ENCODE measurements at places on chromosomes 7 and 10.

DNA sequence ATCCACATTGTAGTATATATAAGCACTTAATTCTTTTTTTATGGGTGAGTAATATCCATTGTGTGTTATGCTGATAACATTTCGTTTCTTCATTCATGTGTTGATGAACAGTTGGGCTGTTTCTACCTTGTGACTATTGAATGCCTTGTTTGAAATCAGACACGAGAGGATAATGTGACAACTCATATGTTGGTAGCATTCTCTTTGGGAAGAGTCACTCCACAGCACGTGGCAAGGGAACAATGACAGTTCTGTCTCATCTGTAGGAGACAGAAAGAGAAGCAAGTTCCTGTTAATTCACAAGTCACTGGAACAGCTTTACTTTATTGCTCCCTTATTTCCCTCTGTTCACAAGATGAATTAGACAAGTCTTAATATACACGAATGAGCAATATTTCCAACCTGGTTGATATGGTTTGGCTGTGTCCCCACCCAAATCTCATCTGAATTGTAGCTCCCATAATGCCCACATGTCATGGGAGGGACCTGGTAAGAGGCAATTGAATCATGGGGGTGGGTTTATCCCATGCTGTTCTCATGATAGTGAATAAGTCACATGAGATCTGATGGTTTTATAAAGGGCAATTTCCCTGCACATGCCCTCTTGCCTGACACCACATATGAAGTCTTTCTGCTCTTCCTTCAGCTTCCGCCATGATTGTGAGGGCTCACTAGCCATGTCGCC is 125.3 kb downstream of the SEC23IP start:
- no peak overlapping the region for H3K27ac ChIP-seq
- no peak for DNase-seq
- peaks cover 3% of the 10 kb centered on the region for H3K27me3 ChIP-seq
- no peaks in the 10 kb centered on the region for H3K4me1 ChIP-seq
- H3K4me3 ChIP-seq = no peak overlapping the region
- no peaks in the 10 kb centered on the region for H3K36me3 ChIP-seq

DNA sequence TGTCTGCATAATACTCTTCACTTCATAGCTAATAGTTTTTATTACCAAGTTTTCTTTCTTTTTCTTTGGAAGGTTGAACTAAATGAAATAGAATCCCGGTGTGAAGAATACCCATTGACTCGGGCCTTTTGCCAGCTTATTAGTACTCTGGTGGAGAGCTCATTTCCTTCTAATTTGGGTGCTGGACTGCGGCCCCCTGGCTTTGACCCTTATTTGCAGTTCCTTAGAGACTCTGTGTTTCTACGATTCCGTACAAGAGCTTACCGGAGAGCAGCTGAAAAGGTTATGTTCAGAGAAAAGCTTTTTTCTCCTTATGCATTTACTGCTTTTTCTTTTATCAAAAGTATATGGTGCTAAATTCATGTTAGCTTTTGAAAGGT is 40.2 kb downstream of the NUP205 start:
- peaks cover 6% of the 10 kb centered on the region for H3K36me3 ChIP-seq
- no peaks in the 10 kb centered on the region for H3K4me1 ChIP-seq
- H3K4me3 ChIP-seq = no peak overlapping the region
- no peak for DNase-seq
- no peaks in the 10 kb centered on the region for H3K27me3 ChIP-seq
- H3K27ac ChIP-seq = no peak overlapping the region

GRCh38 chr7:128076796-128077271 is 45.6 kb upstream of the LRRC4 start:
- H3K27me3 ChIP-seq = no peaks in the 10 kb centered on the region
- peaks cover 13% of the 10 kb centered on the region for H3K4me1 ChIP-seq
- no peak for DNase-seq
- H3K27ac ChIP-seq = no peak overlapping the region
- no peaks in the 10 kb centered on the region for H3K36me3 ChIP-seq

DNA sequence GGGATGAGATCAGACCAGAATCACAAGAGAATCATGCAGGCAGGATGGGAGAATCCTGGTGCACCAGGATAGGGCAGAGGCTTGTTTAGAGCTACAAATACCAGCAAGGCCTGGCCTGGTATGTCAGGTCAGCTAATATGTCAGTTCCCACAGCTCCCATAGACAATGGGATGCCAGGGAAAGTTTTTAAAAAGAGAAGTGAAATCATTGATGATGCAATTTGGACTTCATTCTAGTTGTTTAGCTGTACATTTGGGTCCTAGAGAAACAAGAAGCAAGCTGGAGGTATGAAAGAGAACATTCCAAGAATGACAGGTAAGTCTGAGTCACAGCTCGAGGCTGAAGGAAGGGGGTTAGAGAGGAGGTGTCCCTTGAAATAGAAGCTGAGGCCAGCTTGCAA is 45.2 kb downstream of the GPR141 start:
- H3K4me3 ChIP-seq = no peak overlapping the region
- DNase-seq = no peak
- no peak overlapping the region for H3K27ac ChIP-seq
- no peaks in the 10 kb centered on the region for H3K36me3 ChIP-seq
- H3K4me1 ChIP-seq = peaks cover 12% of the 10 kb centered on the region

- no peak overlapping the region for H3K27ac ChIP-seq
- H3K4me1 ChIP-seq = no peaks in the 10 kb centered on the region
- DNase-seq = no peak
- no peak overlapping the region for H3K4me3 ChIP-seq
These were observed 261.4 kb downstream of the ADARB2 start for GRCh38 chr10:1475771-1476454.

DNA sequence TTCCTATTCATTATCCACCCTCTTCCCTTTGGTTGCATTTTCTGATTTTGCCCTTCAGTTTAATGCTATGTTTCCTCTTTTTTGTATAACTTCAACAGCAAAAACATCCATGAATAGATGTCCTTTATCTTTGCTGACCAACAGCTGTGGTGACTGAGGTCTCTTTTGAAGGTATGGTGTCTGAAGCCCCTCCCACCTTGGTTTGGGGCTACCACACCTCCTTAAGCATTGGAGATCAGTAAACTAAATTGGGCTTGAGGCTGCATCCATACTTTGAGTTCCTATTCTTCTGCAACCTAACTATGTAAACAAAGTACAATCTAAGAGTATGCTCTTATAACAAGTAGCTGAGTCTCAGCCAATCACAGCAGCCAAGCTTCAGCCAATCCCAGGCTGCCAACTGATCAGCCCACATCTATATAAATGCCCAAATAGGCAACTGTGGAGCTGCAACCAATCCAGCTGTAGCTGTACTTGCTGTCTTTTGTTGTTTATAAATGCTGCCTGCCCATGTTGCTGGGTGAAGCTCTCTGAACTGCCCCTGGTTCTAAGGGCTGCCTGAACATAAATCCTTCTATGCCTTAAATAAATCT is 69.4 kb upstream of the PDLIM1 start:
- H3K27me3 ChIP-seq = no peaks in the 10 kb centered on the region
- no peak overlapping the region for H3K4me3 ChIP-seq
- no peak for DNase-seq
- no peak overlapping the region for H3K27ac ChIP-seq
- no peaks in the 10 kb centered on the region for H3K4me1 ChIP-seq

DNA sequence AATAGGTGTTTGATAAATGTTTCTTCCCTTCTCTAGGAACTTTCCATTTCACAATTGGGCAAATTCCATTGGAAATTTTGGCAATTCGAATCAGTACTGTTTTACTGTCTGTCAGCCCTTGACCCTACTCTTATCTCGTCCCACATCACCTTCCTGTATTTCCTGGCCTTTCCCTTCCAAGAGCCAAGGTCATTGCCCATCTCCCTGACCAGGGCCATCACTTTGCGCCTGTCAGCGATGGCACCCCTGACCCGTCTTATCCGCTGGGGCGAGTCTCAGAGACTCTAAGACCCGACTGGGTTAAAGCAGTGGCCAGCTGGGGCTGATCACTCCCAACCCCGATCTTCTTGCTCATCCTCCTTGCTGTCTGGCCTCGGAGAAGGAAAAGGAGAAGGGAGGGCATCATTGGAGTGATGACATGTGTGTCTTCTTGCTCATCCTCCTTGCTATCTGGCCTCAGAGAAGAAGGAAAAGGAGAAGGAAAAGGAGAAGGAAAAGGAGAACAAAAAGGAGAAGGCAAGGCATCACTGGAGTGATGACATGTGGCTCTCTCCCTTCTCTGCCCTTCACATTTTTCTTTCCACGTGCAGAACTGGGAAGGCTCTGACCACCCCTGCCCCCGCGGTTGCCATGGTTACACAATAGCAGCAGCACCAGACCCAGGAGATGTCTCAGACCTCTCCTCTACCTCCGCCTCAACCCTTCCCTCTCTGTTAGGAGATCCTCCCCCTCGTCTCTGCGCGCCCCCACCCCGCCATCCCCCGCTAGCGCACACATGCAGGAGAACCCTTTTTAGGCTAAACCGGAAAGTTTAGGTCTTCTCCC is 2.0 kb downstream of the SEMA3D start:
- no peaks in the 10 kb centered on the region for H3K36me3 ChIP-seq
- H3K27ac ChIP-seq = no peak overlapping the region
- no peak overlapping the region for H3K4me3 ChIP-seq
- peaks cover 4% of the 10 kb centered on the region for H3K27me3 ChIP-seq
- no peak for DNase-seq

DNA sequence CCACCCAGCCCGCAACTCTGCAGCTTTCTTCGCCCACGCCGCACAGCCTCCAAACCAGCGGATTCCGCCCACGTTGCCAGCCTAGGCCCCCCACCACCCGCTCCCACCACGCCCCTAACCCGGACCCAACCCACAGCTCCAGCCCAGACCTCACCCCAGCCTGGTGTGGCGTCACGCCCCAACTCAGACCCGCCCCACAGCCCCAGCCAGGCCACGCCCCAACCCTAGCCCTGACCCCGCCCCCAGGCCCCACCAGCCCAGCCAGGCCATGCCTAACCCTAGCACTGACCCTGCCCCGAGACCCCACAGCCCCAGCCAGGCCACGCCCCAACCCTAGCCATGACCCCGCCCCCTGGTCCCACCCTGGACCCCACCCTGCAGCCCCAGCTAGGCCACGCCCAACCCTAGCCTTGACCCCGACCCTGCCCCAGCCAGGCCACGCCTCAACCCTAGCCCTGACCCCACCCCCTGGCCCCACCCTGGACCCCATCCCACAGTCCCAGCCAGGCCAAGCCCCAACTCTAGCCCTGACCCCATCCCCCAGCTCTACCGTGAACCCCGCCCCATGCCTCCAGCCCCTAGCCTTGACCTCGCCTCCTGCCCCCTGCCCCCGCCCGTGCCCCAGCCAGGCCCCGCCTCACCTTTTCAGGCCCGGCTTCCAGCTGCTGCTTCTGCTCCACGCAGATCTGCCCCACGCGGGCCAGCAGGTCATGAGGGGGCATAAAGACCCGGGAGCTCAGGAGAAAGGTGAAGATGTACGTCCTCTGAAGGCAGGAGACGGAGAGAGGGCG is 64.0 kb downstream of the RASGEF1A start:
- peaks cover 6% of the 10 kb centered on the region for H3K36me3 ChIP-seq
- no peaks in the 10 kb centered on the region for H3K27me3 ChIP-seq
- peaks cover 35% of the 10 kb centered on the region for H3K4me1 ChIP-seq

GRCh38 chr10:30782537-30783461 is 153.2 kb upstream of the LYZL2 start:
- no peaks in the 10 kb centered on the region for H3K27me3 ChIP-seq
- no peak overlapping the region for H3K4me3 ChIP-seq
- peak overlapping the region; percentile 10 for H3K27ac ChIP-seq
- peaks cover 38% of the 10 kb centered on the region for H3K4me1 ChIP-seq
- no peaks in the 10 kb centered on the region for H3K36me3 ChIP-seq

DNA sequence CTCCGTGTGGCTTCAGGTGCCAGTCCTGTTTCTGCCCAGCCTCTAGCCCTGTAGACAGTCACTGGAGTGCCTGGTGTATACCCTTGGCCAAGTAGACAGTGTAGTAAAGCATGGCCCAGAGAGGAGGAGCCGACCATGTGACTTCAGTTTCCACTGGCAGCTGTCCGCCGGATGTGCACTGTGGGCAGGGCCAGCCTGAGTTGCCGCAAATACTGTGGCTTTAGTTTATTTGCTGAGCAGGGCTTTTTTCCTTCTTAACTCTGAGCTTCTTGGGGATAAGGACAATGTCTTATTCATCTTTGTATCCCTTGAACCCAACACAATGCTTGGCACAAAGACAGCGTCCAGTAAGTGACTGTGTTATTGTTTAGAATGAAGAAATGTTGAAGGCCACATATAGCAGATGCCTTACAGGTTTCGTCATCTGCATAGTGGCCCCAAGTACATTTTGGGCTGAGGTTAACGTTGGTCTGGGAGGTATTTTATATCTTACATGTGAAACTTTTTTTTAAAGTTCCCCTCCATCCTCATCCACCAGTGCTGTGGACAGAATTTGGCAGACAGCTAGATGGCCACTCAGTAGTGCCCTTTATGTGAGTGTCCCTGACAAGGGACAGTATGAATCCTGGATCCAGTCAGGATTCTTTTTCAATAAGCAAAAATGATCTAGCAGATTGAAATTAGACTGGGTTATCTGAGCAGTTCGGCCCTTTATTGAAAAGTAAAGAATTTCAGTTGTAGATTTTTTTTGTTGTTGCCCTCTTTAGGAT is 40.6 kb downstream of the CYP17A1 start:
- DNase-seq = peak; percentile 16

DNA sequence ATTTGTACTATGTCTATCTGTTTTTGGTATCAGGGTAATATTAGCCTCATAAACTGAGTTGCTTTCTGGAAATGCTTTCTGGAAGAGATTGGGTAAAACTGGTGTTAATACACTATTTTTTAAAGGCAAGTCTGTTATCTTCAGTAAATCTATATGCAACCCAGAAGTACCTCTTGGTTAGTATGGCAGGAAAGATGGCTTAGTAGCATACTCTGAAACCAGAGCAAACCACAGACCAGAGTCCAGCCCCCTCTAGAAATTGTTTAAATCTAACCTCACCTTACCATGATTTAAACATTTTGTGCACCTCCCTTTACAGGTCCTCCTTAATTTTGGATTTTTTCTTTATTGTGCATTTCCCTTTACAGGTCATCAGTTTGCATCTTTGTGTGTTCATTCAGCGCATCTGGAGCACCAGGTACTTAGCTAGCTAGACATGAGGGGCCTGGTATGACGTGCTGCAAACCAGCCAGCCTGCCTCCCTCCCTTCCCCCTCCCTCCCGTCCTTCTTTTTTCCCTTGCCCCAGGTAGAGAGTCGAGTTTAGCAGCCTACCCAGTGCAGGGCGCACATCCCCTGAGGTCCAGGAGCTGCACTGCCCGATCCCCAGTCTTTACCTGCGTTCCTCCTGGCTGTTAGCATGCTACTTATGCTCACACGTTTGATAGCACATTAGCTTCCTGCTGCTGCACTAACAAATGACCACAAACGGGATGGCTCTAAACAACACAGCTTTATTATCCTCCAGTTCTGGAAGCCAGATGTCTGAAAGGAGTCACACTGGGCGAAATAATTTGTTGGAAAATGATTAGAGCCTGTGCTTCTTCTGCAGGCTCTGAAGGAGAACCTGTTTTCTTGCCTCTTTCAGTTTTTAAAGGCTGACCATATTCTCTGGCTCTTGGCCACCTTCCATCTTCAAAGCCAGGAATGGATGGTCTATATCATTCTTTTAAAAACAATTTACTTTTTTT is 299.9 kb upstream of the HABP2 start:
- DNase-seq = no peak
- H3K4me3 ChIP-seq = no peak overlapping the region
- no peaks in the 10 kb centered on the region for H3K4me1 ChIP-seq
- no peaks in the 10 kb centered on the region for H3K36me3 ChIP-seq
- no peaks in the 10 kb centered on the region for H3K27me3 ChIP-seq
- no peak overlapping the region for H3K27ac ChIP-seq

Measured in T-cell (primary cell).